ENCODE measurements at places on chromosomes 13 and 19. TPM values are rescaled to one million over a fixed set of nuclear protein-coding genes. Genes with fewer than 3 reads are reported as not detected.

CNN1 gene
- total RNA-seq: 20.1 TPM

TEX29 gene
- 0.94 TPM for total RNA-seq

DNA sequence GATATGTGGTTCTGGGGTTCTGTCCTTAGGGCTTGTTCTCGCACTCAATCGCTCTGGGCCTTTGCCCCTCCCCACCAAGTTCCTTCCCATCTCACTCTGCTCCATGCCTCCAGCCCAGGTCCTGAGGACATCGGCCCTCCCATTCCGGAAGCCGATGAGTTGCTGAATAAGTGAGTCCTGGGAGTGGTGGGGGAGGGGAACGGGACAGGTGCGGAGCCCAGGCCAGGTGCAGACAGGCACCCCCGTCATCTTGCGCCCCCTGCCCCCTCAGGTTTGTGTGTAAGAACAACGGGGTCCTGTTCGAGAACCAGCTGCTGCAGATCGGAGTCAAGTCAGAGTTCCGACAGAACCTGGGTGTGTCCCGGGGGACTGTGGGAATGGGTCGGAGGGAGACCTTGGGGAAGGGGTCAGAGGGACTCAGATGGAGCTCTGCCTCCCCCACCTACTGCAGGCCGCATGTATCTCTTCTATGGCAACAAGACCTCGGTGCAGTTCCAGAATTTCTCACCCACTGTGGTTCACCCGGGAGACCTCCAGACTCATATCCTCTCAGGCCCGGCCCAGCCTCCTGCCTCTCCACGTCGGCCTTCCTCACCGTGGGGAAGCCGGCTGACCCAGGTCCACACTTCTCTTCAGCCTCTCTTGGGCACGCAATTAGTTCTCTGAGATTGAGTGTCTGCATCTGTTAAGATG, 10.1 kb downstream of the FUZ start:
- no peak for DNase-seq

SPINT2 gene
- total RNA-seq: 26.4 TPM

ZNF296 gene
- total RNA-seq: 0.12 TPM

CELF5 gene
- not detected for total RNA-seq

- DNase-seq: no peak
Measured at GRCh38 chr13:28575200-28575599, 80.3 kb upstream of the FLT1 start.

CEACAM8 gene
- not detected for total RNA-seq

GRCh38 chr13:49265822-49266221, 18.1 kb downstream of the CDADC1 start:
- DNase-seq: no peak

HCN2 gene
- 6.7 TPM for total RNA-seq

DNA sequence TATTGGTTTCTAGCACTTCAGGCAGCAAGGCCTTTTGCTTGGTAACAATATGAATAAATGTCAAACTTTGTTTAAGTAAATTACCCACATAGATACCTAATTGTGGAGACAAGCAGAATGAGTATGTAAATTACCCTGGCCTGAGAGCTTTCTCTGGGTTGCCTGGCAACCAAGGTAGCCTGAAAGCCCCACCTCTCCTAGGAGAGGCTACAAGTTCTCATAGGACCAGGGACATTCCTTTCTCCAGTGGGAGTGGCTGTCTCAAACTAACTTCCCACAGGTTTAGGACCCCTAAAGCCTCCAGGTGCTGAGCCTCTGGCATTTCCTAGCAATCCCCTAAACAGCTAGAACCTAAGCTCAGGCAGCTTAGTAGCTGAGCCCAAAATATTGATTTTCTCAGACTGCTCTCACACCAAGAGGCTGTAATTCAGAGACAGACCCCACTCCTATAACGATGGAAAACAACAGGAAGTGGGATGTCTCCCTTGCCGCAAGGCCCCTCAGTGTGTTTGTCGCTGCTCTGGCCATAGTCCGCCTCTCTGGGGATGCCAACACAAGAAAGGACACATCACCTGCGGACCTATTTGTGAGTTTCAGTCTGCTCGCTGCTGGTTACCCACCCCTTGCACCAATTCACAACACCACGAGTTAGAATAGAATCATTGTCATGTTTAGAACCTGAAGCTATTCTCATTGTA, 207.3 kb downstream of the DLEU7 start:
- DNase-seq: no peak

KLK6 gene
- not detected for total RNA-seq

DNA sequence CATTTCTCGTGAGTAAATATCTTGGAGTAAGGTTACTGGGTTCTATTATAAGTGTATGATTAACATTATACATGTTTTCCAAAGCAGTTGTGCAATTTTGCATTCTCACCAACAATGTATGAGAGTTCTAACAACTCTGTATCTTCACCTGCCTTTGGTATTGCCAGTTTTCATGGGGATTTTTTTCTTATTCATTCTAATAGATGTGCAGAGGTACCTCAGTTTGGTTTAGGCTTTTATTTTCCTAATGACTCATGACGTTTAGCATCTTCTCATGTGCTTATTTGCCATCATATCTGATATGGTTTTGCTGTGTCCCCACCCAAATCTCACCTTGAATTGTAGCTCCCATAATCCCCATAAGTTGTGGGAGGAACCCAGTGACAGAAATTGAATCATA, 7.7 kb upstream of the NUDT15 start:
- DNase-seq: no peak

GRCh38 chr19:33687481-33688170, 65.9 kb downstream of the CHST8 start:
- no peak for DNase-seq

- no peak for DNase-seq
Measured at GRCh38 chr13:33280923-33281322, 4.6 kb downstream of the STARD13 start.

- DNase-seq: no peak
Measured at GRCh38 chr19:56145698-56146097, 4.6 kb downstream of the ZNF444 start.

NLRP7 gene
- total RNA-seq: not detected

DNA sequence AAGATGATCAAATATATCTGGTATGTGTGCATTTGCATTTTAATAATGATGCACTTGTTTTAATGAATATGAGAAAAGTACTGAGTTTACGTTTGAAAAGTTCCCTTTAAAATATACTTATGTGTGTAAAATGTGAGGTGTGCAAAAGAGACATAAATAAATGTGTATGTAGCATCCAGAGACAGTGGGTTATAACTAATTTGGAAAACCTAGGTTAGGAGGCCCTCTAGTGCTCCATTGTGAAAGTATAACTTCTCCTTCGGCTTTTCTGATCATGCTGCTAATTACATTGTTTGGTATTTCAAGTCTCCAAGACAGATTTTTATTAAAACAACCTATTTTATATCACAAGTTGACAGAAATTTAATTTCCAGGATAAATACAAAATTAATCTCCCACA, 30.1 kb downstream of the SCEL start:
- no peak for DNase-seq

GRCh38 chr13:29067306-29067945, 247.3 kb downstream of the MTUS2 start:
- DNase-seq: no peak

ACER1 gene
- total RNA-seq: not detected

TMC4 gene
- 3.2 TPM for total RNA-seq

- DNase-seq: peak; percentile 48
Measured at GRCh38 chr13:114140131-114140905, 7.9 kb upstream of the RASA3 start.

Data from chondrocyte (in vitro differentiated cells).